ENCODE measurements at places on chromosomes 11 and 22.

- DNase-seq, result no peak
Observed at GRCh38 chr11:69148806-69149205, 6.9 kb upstream of the SMIM38 start.

DNA sequence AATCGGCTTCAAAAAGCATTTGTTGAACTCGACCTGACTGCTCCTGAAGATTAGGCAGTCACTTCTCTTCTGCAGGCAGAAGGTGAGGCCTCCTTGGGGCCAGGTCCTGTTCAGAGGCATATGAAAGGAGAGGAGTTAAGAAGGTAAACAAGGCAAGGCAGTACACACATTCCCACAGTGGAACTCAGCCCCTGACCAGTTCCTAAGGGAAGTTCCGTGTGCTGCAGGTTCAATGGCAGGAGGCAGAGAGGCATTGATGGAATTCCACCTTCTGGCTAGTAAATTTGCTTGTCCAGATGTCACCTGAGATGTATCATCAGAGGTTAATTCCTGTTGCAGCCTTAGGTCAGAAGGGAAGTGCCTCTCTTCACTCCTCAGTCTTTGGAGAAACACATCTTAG lies 337.0 kb upstream of the MTNR1B start:
- DNase-seq, result no peak

GRCh38 chr11:66559142-66559865 lies 9.1 kb downstream of the CTSF start:
- DNase-seq, result no peak

DNA sequence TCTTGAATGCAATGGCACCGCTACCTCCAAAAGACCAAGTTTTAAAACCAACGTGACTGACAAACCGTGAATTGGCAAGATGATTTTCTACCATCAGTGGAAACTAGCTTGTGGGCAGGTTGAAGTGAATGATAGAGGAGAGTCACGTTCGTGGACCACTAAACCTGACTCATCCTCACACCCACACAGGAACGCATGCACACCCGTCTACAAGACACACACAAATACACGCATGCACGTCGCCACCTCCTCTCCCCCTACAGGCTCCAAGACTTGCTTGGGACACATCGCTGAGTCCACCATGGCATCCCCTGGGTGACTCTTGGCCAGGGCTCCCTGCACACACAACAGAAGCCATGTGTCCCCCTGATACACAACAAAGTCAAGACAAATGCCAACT lies 14.4 kb downstream of the TMPRSS6 start:
- no peak for DNase-seq

DNA sequence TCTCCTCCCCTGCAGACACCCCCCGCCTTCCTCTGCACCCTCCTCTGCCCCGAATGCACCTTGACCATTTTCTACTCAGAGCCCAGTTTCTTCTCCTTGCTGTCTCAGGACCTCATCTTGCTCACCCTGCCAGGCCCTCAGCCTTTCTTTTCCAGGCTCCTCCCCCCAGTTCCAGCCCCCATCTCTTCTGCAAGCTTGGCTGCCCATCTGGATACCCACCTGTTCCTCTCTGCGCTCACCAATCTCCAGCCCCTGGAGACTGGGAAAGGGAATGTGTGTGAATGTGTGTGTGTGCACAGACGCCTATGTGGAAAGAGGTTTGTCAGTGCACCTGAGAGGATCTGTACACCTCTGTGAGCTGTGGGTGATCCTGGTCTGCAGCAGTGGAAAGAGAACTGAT lies 36.4 kb downstream of the SLC22A12 start:
- DNase-seq, result no peak

DNA sequence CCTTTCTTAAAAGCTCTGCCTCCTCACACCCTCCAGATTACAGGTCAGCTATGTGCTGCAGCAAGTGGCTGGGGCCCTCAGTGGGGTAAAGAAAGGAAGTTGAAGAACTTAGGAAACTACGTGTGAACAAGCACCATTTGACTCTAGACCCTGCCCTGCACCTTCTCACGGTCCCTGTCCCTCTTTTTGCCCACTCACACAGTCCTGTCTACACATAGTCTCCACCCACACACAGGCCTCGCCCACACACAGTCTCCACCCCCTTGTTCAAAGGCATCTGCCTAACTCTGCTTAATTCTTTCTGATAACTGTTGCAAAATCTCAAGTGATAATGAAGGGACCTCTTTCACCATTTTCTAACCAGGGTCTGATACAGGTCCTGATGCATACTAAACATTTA lies 59.0 kb downstream of the TMPRSS5 start:
- no peak for DNase-seq

DNA sequence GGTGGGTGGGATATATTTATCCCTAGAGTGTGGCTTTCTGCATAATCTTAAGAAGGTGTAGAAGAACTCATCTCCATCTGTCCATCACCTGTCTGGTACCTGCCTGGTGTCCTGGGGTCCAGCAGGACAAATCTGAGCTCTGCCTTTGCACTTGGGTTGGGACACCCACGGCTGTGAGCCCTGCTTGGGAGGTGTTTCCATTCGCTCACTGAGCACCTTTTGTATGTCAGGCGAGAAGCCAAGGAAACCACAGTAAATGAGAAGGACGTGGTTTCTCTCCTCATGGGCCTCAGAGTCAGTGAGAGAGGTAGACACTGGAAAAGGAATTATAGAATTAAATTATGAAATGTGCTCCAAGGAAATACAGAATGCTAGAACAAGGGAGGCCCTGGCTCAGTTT lies 555.9 kb downstream of the MIAT start:
- DNase-seq, result no peak

GRCh38 chr11:122179961-122180834 lies 64.2 kb upstream of the BLID start:
- DNase-seq, result no peak

DNA sequence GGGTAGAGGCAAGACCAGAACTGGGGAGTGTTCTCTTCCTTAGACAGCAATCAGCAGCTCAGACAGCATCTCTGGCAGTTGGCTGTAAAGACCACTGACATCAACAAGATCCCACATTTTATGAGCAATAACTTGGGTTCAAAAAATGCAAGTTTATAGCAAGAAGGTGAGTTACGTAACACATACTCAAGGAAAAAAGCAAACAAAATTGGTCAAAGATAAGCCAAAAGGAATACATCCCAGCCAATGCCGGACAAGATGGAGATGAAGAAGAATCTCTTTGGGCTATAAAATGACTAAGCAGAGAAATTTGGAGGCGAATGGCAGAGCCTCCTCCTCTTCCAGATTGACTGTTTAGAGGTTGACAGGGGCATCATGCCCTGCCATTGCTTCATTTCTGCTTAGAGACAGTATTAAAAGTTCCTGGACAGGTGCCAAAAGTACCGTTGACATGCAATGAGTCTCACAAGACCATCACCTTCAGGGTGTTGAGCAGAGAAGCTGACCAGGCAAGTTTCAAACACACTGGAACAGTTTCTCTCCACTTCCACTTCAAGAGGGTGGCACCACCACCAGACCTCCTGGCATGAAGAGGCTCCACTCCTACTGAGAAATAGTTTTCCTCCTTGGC lies 55.9 kb downstream of the ENDOD1 start:
- no peak for DNase-seq

- DNase-seq, result no peak
Observed at GRCh38 chr11:65438257-65439151, 15.9 kb downstream of the NEAT1 start.

- no peak for DNase-seq
Observed at GRCh38 chr22:42319386-42319785, 48.9 kb upstream of the TCF20 start.

GRCh38 chr11:134504146-134504905 lies 92.3 kb upstream of the B3GAT1 start:
- DNase-seq, result no peak

- peak; percentile 23 for DNase-seq
Observed at GRCh38 chr11:28107191-28107749, 686 bp downstream of the KIF18A start.

DNA sequence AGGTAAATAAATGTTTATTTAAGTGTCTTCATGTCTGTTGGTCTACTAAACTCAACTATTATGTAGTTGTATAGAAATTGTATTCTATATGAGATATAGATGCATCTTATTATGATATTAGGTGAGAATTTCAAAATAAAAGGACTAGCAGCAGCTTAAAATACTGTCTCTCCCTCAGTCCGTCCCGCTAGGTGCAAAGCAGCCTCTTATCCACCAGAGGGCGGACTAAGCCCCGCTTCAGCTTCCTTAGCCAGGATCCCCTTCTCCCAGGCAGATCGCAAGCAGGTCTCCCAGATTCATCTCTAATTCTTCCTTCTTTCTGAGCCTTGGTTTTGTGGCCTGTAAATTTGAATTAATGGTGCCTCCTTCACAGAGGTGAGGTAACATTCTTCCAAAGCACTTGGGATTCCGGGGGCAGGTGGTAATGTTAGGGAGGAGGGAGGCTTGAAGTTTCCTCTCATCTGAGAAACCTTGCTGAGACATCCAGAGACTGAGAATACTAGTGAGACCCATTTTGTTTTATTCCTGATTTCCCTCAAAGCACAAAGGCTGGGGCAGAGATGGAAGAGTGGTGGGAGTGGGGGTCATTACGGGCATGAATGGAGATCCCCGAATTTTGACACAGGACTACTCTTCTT lies 13.5 kb upstream of the INSC start:
- peak; percentile 60 for DNase-seq

GRCh38 chr11:55707029-55707428 lies 45.0 kb downstream of the OR4C6 start:
- no peak for DNase-seq

GRCh38 chr22:33969045-33969444 lies 48.8 kb upstream of the LARGE1 start:
- no peak for DNase-seq

DNA sequence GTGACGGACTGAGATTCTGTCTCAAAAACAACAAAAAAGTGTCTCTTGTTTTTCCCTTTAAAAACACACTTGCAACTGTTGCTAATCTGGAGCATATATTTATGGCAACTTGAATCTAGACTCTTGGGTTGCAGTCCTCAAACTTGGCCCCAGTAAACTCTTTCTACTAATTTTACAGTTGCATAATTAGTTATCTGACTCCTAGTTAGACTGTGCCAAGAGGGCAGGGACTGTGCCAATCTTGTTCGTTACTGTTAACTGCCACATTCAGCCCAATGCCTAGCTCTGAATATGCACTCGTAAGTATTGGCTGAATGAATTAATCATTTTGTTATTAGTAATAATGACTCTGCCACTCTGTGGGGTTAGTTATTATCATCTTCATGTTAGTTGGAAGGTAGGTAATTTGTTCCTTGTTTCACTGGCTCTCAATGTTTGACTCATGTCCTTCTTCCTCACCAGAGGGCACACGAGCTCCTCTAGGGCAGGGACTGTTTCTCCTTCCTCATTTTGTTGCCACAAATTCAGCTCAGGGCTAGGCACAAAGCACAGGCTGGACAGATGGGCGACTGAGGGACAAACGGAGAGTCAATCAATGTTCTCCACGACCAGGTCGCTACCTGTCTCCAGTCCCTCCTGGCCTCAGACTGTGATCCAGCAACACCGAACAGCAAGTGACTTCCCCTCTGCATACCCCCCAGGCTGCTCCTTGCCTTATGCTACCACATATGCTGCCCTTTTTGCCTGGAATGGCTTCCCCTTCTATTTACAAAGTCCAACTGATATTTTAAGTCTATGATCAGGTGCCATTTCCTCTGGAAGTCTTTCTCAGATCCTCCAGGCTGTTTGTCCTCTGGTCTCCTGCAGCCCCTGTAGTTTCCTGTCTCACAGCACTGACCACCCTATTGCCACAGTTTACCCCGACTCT lies 9.0 kb downstream of the CLPB start:
- DNase-seq, result no peak

- no peak for DNase-seq
Observed at GRCh38 chr11:37203006-37203405, 605.0 kb upstream of the RAG2 start.

DNA sequence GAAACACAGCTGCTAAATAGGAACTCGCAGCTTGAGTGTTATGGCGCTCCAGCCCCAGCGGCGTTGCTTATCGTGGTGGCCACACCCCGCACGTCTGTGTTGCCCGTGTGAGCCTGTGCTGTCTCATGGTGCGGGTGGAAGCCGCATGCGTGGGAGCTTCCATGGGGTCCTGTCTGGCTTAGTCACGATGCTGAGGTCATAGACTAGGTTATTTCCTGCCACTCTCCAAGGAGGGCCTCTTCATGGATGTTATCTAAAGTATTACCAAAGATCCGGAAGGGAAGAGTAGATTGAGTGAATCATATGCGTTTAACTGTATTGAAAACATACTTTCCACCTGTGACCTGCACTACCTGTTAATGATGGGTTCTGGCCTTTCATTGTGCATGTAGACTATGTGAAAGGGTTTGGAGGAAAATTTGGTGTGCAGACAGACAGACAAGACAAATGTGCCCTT lies 21.7 kb downstream of the CTTN start:
- DNase-seq, result no peak
